Activated CD4-positive, alpha-beta T cell treated with anti-CD3 and anti-CD28 coated beads, Interleukin-2, amount 50 U/mL, for 24 hours (primary cell): ENCODE measurements at places on chromosomes 6 and 20.

GRCh38 chr6:11812951-11813350, 34.3 kb upstream of the ADTRP start:
- DNase-seq: no peak

DNA sequence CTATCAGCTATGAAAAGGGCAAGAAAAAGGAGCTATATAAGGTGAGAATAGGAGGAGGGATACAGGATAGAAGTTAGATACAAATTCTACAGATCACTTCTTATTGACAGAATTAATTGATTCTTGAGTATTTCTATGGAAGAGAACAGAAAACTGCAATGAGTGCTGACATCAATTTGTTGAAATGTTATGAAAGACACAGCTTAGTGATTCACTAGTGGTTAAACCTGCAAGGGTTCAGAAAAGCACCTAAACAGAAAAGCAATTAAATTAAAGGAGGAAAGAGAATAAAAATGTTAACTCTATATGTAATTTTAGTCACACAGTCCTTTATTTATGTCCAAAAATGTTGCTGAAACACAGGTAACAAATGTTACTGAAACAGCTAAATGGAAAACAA, 254.4 kb upstream of the RUNX2 start:
- DNase-seq: no peak

- no peak for DNase-seq
Measured at GRCh38 chr6:145809211-145809610, 5.4 kb downstream of the FBXO30 start.

DNA sequence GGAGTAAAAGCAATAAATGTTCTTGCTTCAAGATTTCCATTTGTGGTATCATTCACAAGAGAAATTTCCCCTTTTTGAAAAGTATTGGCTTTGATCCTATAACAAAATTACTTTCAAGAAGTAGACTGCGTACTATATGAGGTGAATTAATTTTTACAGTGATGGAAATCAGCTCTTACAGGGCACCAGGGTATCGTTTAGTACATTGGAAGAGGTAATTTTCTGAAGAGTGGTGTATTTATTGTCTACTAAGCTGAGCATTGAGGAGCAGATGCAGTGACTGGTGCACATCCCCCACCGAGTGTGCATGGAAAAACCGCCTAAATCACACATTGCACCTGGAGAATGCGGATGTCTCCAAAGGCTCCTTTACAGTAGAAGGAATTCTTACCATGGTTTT, 209.5 kb downstream of the SAMD5 start:
- no peak for DNase-seq

- DNase-seq: no peak
Measured at GRCh38 chr6:134098276-134098675, 45.9 kb upstream of the SLC2A12 start.

GRCh38 chr6:109397020-109397419, 14.8 kb upstream of the CD164 start:
- no peak for DNase-seq

DNA sequence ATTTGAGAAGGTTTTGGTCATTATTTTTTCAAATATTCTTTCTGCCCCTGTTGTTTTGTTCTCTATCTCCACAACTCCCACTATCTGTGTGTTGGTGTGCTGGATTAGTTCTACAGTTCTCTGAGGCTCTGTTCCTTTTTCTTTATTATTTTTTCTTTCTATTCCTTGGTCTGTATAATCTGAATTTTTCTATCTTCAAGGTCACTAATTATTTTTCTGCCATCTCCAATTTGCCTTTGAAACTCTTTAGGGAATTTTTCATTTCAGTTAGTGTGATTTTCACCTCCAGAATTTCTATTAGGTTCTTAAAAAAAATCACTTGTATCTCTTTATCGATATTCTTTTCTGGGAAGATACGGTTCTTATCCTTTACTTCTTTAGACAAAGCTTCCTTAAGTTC, 82.1 kb upstream of the GGTLC1 start:
- no peak for DNase-seq

DNA sequence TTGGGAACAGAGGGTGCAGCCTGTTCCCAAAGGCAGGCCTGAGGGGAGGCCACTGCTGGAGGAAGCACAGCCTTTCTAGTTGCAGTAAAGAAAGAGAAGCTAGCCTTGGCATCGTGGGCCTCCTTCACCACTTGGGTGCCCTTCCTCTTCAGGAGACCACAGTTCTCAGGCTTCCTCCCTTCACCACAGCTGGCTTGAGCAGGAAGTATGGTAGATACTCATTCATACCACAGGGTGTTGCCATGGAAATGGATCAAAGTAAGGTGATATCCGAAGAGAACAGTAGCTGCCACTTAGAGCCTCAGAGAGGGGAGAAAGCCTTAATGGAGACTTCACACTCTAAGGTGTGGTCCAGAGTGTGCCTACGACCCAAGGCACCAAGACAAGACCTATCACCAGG, 120.4 kb upstream of the RIPOR2 start:
- no peak for DNase-seq

DNA sequence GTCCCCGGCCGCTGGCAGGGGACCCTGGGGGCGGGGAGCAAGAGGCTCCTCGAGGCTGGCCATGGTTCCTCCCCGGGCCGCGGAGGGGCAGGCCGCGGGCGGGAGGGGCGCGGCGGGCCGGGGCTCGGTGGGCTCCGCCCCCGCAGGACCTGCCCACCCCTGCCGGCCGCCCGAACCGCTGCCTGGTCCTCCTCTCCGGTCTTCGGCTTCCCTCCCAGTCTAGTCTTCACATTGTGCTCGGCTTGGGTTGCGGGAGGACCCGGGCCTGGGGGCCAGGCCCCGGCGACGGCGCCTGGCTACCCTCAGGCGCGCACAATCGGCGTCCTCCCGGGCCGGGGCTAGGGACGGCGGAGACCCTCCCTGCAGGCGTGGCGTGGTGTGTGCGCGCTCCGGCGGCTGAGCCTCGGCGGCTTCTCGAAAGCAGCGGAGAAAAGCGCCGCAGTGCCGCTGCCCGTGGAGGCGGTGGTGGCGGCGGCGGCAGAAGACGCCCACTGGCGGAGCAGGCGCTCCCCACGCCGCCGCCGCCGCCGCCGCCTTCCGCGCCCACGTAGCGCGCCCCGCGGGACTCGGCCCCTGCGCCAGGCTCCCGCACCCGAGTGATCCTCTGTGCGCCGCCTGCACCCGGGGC, at the start of gene PDE10A:
TSS of gene PDE10A (minus strand) at position 493 of the 628 bp plus-strand sequence. CDS start at position 63, 430 bp downstream.
- no peak for DNase-seq

- DNase-seq: no peak
Measured at GRCh38 chr6:109793792-109794191, 102.7 kb downstream of the FIG4 start.

DNA sequence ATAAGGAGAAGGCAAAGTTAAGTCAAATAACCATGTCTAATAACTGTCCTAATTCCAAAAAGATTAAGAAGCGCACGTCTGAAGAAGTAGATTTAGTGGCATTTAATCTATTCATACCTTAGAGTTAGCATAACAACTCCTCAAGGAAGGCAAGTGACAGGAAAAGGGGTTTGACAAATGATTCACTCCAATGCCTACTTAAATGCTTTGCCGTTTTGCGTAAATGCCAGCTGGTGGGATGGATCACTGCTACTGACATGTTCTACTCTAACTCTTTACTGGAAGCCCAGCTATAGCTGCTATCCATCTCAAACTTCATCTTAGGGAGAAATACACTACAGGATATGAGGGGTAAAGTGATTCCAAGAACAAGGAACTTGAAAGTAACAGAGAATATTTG, 347.3 kb upstream of the RUNX2 start:
- no peak for DNase-seq

DNA sequence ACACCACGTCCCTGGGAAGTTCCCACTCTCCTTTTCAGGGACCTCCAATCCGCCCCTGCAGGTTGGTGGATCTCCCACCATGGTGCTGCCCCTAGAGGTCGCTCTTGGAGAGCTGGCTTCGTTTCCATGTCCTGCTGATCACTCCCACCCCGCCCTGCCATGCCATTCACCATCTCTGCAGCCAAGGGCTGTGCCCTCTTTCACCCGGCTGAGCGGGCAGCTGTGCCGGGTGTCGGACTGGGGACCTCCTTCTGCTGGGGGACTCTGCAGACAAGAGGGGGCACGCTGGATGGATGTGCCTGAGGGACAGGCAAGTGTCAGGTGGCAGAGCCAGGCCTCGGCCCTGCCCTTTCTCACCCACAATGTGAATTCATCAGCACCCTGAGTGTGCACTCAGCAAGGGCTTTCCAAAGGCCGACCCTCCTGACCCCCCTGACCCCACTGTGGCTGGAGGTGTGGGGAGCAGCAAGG, 347.0 kb downstream of the CDH4 start:
- no peak for DNase-seq

- no peak for DNase-seq
Measured at GRCh38 chr6:152121910-152122309, 314.4 kb downstream of the ESR1 start.

DNA sequence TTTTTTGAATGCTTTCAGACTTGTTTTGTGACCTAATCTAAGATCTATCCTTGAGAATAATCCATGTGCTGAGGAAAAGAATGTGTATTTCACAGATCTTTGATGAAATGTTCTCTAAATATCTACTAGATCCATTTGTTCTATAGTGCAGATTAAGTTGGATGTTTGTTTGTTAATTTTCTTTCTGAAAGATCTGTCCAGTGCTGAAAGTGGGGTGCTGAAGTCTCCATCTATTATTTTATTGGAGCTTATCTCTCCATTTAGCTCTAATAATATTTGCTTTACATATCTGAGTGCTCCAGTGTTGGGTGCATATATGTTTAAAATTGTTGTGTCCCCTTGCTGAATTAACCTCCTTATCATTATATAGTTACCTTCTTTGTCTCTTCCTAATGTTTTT, 303.6 kb downstream of the HTR1B start:
- no peak for DNase-seq

DNA sequence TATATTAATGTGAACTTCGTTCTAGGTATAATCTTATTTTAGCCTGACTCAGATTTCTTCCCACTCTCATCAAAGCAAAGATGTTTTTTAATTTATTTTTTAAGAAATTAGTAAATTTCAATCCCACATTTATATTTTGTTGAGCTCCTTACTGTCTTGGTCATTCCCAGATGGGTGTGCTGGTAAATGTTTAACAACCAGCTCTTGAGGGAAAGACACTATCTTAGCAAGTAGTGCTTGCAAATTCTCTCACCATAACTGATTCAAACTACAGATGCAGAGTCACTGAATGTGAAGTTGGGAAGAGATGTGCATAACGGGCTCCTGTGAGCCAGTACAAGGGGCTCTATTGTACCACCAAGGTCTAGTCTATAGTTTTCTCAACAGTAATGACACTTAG, 29.8 kb upstream of the BTN3A2 start:
- no peak for DNase-seq

- DNase-seq: no peak
Measured at GRCh38 chr6:32073101-32073500, 34.9 kb downstream of the CYP21A2 start.

GRCh38 chr6:139515511-139515910, 141.1 kb upstream of the CITED2 start:
- no peak for DNase-seq

- DNase-seq: no peak
Measured at GRCh38 chr6:6883011-6883410, 224.8 kb upstream of the RREB1 start.

GRCh38 chr20:20812136-20812535, 99.7 kb upstream of the RALGAPA2 start:
- DNase-seq: no peak

DNA sequence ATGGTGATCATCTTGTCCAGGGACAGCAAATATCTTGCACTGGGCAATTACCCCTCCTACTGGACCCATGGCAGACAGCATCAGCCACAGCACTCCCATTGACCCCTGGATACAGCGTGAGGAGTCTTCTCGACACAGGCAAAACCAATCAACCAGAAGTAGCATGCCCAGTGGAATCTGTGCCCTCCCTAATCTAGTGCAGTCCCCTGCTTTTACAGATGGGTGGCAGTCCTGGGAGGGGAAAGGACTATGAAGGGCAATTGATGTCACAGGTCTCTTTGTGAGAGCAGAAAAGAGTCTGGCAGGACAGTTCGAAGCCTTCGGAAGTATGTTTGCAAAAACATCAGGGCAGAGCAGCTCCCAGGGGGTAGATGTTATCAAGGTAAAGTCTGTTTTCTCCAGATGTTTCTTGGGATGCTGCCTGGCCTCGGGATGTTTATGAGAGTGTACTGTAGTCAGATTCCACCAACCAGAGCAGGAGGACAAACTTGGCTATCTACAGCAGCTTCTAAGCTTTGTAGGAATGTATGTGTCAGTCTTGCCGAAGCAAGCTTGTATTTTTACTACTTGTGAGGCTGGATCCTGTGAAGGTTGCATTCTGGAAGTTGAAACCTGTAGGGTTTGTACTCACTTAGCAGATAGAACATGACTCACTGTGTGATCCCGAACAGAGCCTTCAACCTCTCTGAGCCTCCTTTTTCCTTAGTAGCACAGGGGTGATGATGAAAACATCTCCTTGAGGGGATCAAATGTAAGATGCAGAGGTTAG, 63.0 kb upstream of the MYL9 start:
- no peak for DNase-seq

- no peak for DNase-seq
Measured at GRCh38 chr20:63500902-63501817, 2.3 kb upstream of the EEF1A2 start.

GRCh38 chr6:134621858-134622257, 303.9 kb upstream of the SGK1 start:
- no peak for DNase-seq

DNA sequence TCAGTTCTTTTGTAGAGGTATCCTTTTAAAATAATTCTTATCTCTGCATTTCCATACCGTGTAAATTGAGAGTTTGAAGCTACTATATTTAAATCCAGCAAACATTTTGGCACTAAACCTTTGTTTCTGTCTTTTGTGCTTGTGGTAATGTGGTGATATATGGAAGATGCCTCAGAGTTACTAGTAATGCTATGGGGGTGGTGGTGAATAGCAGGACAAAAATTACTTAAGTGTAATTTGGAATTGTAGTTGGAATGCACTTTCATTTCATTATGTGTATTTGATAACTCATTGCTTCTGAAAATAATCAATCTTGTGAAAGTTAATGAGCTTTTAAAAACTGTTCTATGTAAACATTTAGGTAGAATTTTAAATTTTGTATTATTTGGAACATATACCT, 404.5 kb downstream of the PHF3 start:
- no peak for DNase-seq

- no peak for DNase-seq
Measured at GRCh38 chr20:4987130-4987529, 14.2 kb downstream of the SLC23A2 start.
